ENCODE measurements at places on chromosomes 5 and 9.

DNA sequence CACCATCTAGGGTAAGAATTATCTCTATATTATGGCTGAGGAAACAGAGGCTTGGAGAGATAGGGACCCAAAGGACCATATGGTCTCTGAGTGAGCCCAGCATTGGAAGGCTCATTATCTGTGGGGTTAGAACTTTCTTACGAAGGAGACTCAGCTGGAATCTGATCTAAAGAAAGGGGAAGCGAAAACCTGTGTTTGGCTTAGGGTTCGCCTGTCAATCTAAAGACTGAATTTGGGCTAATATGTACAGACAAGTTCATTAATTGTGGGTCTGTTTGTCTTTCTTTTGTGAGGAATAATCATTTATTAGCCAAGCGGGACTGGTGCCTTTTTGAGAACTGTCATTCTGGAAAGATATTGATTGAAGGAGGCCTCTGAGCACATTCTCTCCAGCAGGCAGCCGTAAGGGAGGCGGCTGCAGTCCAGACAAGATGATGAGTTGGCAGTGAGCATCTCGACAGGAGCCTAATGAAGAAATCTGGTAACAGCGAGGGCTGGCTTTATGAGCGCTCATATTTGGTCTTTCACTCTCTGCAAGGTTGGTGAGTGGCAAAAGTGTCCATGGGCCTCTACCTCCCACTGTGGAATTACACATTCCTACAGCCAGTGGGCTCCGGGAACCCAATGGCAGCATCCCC is 104.2 kb upstream of the GPR151 start:
- DNase-seq, result no peak

- DNase-seq, result no peak
Measured at GRCh38 chr9:127762111-127762676, 16.3 kb downstream of the SH2D3C start.

DNA sequence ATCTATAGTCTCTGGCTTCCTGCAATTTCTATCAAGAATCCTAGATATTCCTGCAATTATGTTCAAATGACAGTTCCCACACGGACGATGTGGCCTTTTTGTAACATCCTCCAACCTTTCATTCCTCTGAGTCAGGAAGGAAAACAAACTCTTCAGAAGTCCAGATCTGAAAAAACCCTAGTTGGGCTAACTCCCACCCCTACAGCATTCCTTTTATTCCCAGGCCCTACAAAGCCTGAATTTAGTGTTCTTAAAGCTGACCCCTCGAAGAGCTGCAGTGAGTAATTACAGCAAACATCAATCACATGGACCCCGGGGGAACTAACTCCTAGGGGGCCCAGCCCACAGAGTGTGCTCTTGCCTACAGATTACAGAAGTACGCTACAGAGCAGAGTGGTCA is 99.7 kb downstream of the SERINC5 start:
- no peak for DNase-seq

DNA sequence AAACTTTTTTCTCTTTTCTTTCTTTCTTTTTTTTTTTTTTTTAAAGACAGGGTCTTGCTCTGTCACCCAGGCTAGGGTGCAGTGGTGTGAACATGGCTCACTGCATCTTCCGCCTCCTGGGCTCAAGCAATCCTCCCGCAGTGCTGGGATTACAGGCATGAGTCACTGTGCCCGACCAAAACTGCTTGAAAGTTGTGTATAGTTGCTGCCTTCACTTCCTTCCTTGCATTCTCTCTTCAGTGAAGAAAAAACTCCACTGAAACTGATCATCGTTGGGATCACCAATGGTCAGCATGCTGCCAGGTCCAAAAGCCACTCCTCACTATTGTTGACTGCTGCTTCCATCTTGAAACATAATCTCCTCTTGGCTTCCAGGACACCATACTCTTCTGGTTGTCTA is 66.6 kb upstream of the CTNNA1 start:
- no peak for DNase-seq
